ENCODE measurements at places on chromosomes 7 and 10.

GRCh38 chr10:101493782-101494281 lies 94.2 kb downstream of the POLL start:
- no peak for DNase-seq

GRCh38 chr10:124414076-124414475 lies 4.6 kb downstream of the OAT start:
- no peak for DNase-seq

GRCh38 chr7:126302639-126303038 lies 950.1 kb downstream of the GRM8 start:
- no peak for DNase-seq

GRCh38 chr7:36232971-36233550 lies 80.0 kb downstream of the EEPD1 start:
- no peak for DNase-seq

- no peak for DNase-seq
These were observed 153.1 kb downstream of the TRIL start for GRCh38 chr7:28804990-28805389.

- DNase-seq = no peak
These were observed 34.8 kb upstream of the TAX1BP1 start for GRCh38 chr7:27705200-27705594.

Measured in NK-92 treated with Interleukin-12 subunit alpha and Interleukin-12 subunit beta, amount 100 ng/mL, for 24 hours (cell line).